Fibroblast of skin of back (primary cell): ENCODE measurements at places on chromosomes 7 and 10.

DNA sequence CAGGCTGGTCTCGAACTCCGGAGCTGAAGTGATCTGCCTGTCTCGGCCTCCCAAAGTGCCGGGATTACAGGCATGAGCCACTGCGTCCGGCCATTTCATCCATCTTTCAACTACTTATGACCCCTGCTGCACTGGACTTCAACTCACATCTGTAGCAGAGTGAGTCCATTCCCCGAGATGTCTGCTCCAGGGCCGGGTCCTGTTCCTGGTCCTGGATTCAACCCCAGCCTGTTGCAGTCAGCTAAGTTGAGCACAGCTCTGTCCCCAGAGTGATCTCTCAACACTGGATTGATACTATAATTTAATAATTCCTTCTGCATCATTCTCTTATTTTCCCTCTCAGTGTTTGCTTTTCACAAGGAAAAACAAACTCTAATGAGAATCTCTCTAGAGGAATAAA lies 25.8 kb downstream of the PRTFDC1 start:
- no peak for DNase-seq

GRCh38 chr10:31697271-31698180 lies 231.1 kb downstream of the ARHGAP12 start:
- DNase-seq = peak; percentile 84

GRCh38 chr10:78291722-78292121 lies 258.1 kb downstream of the RPS24 start:
- DNase-seq = no peak

DNA sequence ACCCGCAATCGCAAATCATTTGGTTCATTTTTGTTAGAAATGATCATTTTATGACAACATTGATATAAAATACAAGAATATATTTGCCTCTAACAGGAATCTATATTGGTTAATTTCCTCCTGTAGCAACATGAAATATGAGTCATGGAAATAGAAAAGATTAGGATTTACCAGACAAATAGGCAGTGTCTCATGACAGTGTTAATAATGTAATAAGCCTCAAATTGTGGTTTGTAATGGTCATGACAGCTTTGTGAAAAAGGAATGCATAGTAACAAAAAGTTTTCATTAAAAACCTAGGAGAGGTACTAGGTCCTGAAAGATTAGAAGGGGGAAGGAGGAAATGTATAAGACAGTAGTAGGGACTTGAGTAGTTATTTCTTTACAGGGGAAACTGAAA lies 7.9 kb upstream of the SLK start:
- no peak for DNase-seq

- DNase-seq = no peak
Measured at GRCh38 chr10:133176546-133176945, 16.5 kb downstream of the KNDC1 start.

DNA sequence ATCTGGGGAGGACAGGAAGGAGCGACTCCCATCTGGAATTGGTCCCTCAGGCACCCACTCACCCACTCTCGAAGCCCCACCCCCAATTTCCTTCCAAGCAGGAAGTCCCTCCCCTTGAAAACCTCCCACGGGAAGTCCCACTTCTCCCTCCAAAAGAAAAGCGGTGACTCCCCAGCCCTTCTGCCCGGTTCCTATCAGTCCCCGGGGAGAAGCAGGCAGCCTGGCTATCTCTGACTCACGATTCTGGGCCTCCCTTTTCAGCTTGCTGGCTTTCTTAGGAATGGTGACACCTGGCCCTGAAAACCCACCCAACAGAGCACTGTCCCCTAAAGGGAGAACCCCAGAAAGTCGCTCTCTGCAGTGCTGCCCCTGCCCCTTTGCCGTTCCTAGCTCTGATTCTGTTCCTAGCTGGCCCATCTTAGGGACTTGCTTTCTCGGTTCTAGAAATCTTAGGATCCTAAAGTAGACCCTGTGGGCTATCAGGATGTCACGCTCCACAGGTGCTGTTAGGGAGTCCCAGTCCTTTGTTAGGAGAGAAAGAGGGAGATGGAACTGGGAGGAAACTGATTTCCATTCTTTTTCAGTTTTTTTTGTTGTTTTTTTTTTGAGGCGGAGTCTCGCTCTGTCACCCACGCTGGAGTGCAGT lies 6.0 kb downstream of the TSC22D4 start:
- DNase-seq = peak; percentile 77

DNA sequence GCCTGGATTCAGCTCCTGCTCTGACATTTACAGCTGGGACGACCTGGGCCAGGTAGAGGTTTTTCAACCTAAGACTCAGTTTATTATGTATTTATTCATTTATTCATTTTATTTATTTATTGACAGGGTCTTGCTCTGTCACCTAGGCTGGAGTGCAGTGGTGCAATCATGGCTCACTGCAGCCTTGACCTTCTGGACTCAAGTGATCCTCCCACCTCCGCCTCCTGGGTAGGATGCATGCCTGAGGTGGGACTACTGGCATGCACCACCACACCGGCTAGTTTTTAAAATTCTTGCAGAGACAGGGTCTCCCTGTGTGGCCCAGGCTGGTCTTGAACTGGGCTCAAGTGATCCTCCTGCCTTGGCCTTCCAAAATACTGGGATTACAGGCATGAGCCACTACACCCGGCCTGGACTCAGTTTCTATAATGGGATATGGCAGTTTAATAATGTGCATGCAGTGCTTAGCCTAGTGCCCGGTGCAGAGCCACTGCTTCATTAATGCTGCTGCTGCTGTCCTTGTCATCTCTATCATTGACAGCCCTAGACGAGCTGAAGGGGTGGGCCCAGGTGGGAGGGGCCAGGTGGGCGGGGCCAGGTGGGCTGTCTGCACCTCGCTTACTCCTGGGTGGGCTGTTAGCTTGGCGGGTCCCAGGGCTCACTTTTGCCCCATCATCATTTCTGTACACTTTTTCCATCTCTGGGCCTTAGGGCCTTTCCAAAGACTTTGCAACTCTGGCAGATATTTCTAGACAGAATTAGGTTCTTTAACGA lies 92.6 kb downstream of the LHPP start:
- no peak for DNase-seq

GRCh38 chr7:40047661-40048060 lies 86.8 kb downstream of the MPLKIP start:
- DNase-seq = no peak

DNA sequence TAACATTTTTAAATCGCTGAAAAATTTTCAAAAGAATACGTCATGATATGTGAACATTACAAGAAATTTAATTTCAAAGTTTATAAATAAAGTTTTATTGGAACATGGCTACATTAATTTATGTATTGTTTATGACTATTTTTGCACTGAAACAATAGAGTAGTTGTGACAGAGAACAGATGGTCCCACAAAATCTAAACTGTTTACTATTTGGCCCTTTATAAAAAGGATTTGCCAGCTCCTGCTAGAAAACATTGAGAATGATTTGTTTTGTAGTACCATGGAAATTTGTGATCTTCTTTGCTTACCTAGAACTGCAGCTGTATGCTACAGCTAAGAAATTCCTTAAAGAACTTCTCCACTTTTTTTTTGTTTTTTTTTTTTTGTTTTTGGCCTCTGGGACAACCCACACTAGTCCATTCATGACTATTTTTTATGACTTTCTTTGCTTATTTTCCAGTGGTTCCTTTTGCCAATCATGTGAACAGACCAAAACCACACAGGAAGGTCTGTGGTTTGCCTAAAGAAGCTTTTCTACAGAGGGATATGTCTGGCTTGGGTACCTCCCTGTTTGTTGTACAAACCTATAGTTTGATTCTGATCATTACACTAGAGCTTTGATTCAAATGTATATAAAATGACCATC lies 55.7 kb downstream of the ST7 start:
- peak; percentile 79 for DNase-seq

DNA sequence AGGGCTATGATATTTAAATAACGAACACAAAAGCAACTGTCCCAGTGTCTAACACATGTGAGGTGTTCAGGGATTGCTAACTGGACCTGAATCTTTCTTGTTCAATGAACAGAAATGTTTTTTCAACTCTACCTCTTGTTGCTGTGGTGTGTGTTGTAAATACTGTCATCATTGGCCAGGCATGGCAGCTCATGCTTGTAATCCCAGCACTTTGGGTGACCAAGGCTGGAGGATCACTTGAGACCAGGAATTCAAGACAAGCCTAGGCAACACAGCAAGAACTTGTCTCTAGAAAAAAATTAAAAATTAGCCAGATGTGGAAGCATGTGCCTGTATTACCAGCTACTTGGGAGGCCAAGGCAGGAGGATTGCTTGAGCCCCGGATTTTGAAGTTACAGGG lies 1250.9 kb downstream of the TYW1 start:
- DNase-seq = no peak

DNA sequence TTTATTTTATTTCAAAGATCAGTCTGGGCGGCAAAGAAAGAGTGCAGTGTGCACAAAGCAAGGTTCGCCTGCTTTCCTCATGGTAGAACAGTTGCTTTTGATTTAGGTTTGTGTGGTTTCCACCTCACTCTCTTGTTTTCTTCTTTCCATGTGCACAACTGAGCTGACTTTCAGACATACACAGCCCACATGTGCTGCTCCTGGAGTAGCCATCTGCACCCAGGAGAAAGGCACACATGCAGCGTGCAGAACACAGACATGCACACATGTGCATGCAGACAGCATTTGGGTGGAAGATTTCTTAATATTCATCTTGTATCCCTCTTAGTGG lies 302.1 kb downstream of the FZD1 start:
- no peak for DNase-seq

DNA sequence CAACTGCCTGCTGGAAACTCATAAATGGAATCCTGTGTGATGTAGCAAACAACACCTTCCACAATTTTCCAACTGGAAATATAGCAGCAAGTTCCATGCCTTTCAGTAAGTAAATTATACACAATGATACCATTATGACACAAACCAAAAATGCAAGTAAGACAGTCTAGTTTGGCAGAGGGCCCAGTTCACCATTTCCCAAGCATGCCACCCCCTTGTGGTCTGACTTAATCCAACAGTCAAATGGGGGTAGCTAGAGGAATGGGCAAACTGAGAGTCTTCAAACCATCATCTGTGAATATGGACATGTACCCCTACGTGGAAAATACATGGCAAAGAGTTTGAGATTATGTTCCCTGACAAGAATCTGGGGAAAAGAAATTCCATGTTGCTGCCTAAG lies 137.6 kb upstream of the VWC2 start:
- DNase-seq = no peak

DNA sequence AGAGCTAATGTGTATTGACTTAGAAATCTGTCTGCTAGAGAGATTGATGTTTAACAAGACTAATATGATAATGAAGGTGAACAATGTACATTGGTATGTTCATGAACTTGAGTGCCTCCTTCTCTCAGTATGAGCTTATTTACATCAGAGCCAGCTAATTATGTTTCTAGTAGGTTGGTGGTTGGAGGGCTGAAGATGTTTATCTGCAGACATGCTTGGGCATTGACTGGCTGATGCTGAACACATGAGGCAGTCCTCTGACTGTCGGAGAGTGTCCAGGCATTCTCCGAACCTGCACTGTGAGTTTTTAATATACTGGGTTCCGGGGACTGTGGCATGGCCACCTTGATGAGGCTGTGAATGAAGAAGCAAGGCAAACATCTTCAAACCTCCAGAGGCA lies 47.5 kb downstream of the BMPER start:
- no peak for DNase-seq

GRCh38 chr7:159143780-159144757 lies 598 bp downstream of the VIPR2 start:
- DNase-seq = no peak

DNA sequence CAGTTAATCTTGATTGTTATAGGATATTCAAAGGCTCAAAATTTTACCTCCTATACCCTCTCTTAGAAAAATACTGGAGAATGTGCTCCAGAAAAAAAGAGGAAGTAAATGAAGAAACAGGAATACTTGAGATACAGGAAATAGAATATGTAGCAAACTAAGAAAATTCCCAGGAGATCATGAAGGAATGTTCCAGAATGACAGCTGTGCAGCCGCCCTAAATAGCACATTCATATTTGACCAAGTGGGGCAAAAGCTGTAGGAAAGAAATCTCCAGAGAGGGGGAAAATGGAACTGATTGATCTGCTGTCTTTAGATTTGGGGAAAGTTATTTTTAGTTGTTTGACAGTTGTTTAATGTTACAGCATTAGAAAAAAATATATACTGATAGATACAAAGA lies 46.2 kb upstream of the ZEB1 start:
- DNase-seq = peak; percentile 63

DNA sequence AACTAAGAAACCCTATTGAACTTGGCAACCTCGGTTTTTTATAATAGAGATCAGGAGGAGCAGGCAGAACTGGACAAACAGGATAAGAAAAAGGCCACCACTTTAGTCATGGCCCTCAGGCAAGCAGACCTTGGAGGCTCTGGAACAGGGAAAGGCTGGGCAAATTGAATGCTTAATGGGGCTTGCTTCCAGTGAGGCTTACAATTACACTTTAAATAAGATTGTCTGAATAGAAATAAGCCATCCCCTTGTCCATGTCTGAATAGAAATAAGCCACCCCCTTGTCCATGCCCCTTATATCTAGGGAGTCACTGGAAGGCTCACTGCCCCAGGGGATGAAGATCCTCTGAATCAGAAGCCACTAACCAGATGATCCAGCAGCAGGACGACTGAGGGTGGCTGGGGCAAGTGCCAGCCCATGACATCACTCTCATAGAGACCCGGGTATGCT lies 40.6 kb downstream of the AKR1B15 start:
- peak; percentile 21 for DNase-seq

DNA sequence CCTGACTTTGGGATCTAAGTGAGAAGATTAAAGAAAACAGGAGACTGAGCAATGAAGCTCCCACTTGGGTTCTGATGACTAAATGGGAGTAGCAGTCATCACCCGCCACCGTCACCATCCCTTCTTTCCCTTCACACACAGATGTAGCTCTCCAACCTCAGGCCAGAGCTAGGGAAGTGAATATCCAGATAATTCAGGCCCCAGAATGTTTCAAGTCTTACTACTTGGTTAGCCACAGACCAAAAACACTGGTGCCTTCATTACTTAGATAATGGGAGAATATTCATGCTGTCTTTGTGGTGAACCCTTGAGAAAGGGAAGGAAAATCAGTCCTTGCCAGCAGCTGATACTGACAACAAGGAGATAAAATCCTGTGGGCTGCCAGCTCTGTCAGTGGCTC lies 100.7 kb downstream of the OSBPL3 start:
- DNase-seq = no peak

DNA sequence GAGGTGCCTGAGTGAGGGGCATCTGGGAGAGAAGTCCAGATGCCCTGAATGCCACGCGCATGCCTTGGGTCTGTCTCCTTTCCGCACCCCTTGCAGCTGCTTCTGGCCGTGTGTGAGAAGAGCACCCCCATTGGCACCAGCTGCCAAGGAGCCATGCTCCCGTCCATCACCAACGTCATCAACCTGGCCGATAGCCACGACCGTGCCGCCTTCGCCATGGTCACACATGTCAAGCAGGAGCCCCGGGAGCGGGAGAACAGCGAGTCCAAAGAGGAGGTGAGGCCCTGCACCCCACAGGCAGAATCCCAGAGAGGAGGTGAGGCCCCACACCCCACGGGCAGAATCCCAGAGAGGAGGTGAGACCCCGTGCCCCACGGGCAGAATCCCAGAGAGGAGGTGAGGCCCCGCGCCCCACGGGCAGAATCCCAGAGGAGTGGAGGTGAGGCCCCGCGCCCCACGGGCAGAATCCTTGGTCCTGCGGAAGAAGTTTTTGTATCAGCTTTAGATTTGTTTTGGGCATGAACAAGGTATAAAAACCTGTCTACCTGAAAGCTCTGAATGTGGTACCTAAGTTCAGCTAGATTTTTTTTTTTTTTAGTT lies 91.8 kb downstream of the TRRAP start:
- DNase-seq = no peak

- DNase-seq = no peak
Measured at GRCh38 chr7:123355576-123356190, 155.9 kb upstream of the SLC13A1 start.
